ENCODE measurements at places on chromosomes 7 and 10.

DNA sequence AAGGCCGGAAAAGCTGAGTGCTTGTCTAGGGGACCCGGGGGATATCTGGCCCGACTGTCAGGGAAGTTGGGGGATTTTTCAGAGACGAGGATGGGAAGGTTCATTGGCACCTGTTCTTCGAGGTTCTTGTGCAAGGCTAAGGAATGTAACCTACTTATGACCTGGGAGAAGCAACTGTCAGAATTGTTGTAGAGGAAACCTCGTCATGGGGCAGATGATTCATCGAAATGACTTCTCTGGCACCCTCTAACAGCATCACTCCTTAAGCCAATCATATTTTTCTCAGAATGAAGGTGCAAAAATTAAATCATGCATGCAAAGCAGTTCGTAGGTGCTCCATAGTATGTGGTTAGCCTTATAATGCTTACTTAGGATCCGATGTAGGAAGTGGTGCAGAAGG, 58.6 kb downstream of the PLXDC2 start:
- DNase-seq: no peak

- DNase-seq: no peak
Observed at GRCh38 chr7:17340655-17341054, 42.2 kb downstream of the AHR start.

GRCh38 chr10:114517368-114518250, 113.3 kb upstream of the AFAP1L2 start:
- no peak for DNase-seq

GRCh38 chr7:88217675-88218428, 2.0 kb downstream of the SRI start:
- no peak for DNase-seq

Measured in hippocampal formation (tissue), 2 donors.